ENCODE measurements at places on chromosomes 11 and 22.
A peak's percentile ranks its signal among the peaks of the same experiment; 100 is the strongest.

GRCh38 chr11:63811522-63811921 lies 1.7 kb upstream of the SPINDOC start:
- no peak for DNase-seq

GRCh38 chr11:71286701-71287643 lies 34.6 kb upstream of the SHANK2 start:
- no peak for DNase-seq

- no peak for DNase-seq
These were observed 4.1 kb upstream of the ANKRD13D start for GRCh38 chr11:67284811-67285540.

- no peak for DNase-seq
These were observed 804 bp downstream of the ACER3 start for GRCh38 chr11:76861490-76861953.

DNA sequence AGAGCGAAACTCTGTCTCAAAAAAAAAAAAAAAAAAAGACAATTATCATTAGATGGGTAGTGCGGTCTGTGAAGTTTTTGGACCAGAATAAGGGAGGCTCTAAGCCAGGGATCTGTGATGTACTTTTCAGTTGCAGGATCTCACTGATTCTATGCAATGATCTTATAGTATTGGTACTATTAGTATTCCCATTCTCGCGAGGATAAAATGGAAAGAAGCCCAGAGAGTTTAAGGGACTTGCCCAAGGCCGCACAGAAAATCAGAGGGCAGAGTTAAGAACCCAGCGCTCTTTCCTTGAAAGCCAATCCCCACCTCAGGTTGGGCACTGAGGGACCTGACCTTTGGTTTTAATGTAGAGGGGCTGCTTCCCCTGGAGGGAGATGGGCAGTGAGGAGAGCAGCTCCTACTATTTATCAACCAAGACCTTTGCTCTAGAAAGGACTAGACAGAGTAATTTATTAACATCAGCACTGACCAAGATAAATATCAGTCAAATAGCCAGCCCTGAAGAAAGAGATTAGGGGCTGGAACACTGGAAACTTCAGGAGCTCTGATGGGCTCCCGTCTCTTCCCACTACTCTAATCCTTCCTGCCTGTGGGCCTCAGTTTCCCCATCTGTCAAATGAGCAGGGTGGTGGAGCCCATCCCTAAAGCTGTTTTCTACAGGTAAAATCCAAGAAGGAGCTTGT lies 6.0 kb downstream of the NIPSNAP1 start:
- no peak for DNase-seq

DNA sequence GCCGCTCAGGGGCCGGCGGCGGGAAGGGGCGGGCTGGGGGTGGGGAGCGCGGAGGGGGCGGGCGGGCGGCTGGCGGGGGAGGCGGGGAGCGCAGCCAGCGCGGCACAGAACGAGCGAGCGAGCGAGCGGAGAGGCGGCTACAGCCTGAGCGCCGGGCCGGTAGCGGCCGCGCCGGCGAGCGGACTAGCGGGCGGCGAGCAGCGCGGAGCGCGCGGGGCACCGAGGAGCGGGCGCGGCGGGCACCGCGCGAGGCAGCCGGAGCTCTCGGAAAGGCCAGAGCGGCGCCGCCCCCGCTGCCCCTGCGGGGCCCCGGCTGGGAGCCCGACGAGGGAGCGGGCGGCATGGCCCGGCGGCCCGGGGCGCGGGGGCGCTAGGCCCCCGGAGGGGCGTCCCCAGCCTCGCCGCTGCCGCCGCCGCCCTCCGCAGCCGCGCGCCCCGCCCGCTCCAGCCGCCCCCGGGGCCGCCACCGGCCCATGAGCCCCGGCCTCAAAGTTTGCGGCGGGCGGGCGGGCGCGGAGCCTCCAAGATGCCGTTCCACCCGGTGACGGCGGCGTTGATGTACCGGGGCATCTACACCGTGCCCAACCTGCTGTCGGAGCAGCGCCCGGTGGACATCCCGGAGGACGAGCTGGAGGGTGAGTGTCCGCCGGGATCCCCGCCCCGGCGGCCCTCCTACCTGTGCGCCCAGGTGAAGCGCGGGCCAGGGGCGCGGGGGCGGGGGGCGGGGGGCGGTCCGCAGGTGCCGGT lies at the start of gene CABP7:
Gene CABP7, plus strand, starts transcription at position 105 of the 747 bp plus-strand sequence. Its CDS starts 422 bp downstream, at position 527.
- DNase-seq, result peak; percentile 57

- no peak for DNase-seq
These were observed 37.0 kb upstream of the HMOX1 start for GRCh38 chr22:35343664-35344550.

DNA sequence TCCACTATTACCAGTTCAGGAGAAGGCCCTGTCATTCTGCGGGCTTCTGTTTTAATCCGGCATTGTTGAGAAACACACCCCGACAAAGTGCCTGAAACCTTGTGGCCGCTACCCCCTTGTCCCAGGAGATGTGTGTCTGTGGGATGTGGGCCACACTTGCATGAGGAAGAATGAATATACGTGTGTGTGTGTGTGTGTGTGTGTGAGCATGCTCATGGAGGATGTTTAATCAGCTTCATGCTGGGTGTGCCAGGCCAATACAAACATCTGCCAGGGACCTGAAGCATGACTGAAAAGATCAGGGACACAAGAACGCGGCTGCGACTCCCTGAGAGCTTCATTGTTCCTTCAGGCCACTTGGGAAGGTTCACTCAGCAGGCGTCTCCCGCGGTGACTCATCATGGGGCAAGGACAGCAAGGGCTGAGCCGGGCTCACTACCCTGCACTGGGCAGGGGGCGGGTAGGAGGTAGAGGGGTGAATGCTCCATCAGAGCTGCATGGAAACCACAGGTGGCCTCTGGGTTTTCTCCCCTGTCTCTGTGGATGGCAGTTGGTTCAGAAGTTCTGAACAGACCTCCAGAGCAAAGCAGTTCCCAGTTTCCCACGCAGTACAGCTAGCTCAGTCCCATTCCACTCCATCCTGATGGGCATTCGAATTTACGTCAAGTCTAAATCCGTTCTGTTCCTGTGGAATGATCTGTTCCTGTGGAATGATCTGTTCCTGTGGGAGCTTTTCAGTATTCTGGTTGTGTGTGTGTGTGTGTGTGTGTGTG lies 7.0 kb upstream of the MALAT1 start:
- DNase-seq, result no peak

- no peak for DNase-seq
These were observed 364.0 kb downstream of the CASP12 start for GRCh38 chr11:104534278-104534677.

GRCh38 chr11:235180-235579 lies 962 bp downstream of the SIRT3 start:
- no peak for DNase-seq

- no peak for DNase-seq
These were observed 2.3 kb downstream of the RTN4RL2 start for GRCh38 chr11:57462597-57462996.

DNA sequence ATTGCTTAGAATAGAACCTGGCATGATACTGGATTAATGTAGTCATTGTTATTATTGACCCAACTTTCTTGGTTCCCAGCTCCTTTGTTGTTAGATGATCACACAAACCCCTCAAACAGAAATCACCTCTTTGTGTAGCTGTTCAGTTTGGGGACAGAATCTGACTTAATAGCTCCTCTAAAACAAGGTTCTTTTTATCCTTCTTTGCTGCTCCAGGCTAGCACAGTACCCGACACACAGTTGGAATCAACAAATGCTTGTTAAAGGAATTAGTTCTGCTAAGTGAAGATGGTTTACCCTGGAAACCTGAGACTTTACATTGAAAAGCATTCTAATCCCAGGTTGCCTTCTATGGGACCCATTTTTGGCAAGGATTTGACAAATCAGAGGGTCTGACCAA lies 43.9 kb downstream of the GAB2 start:
- no peak for DNase-seq

DNA sequence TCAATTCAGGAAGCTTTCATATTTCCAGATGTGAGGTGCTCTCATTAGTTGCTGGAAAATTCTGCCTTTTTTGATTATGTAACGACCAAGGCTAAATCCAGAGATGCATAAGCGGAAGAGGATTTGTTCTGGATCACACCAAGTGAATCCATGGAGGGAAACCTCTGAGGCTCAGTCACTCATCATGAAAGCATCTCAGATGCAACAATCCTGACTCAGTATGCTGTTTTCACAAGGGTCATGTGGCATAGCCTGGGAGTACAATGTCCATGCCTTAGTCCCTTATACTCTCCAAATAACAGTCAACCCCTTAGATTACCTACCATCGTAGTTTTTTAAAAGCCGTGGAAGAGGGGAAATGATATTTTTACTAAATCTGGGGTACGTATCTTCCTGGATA lies 445.6 kb downstream of the NTM start:
- DNase-seq, result no peak

DNA sequence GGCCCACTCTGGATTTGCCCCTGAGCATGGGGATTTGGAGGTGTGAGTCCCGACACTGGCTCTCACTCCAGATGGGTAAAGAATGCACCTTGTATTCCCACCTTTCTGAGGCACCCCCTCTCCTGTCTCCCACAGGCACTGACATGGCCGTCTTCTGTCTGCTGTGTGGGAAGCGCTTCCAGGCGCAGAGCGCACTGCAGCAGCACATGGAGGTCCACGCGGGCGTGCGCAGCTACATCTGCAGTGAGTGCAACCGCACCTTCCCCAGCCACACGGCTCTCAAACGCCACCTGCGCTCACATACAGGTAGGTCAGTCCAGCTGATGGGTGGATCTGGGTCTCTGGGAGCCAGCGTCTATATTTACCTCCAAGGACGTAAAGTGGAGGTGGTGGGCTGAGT lies 54.2 kb upstream of the NNMT start:
- DNase-seq, result no peak

All from HEK293T (cell line).